Mucosa of descending colon (tissue), 3 donors: ENCODE measurements at places on chromosomes 5 and 9. TPM values are rescaled to one million over a fixed set of nuclear protein-coding genes. Genes with fewer than 3 reads are reported as not detected.

DNA sequence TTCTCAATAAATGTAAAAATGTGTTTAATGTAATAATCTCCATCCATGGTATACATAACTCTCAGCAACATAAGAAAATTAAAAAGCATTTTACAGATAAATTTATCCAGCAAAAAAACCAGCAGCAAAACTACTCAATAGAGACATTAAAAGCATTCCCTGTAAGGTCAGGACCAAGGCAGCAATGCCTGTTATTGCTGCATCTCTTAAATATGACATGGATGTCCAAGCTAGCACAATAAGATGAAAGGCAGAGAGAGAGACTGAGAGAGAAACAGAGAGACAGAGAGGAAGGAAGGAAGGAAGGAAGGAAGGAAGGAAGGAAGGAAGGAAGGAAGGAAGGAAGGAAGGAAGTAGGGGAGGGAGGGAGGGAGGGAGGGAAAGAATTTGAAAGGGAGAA lies 289.0 kb upstream of the PAPPA start:
- DNase-seq: no peak

DNA sequence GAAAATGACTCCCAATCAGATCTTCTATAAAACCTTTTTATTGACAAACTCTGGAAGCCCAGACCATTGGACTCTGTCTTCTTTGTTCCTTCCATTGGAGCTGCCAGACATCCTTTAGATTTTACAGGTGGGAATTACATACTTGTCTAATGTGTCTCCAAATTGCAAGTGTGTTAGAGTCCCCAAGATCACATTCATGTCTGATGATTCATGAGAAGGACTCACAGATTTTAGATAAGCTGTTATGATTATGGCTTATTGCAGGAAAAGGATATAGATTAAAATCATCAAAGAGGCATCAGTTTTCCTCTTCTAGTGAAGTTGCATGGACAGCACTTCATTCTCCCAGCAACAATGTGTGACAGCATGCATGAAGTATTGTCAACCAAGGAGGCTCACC lies 70.4 kb downstream of the MUSK start:
- DNase-seq: no peak

- no peak for DNase-seq
These were observed 201.3 kb downstream of the HSD17B3 start for GRCh38 chr9:96100385-96101300.

- DNase-seq: no peak
These were observed 41.8 kb upstream of the S1PR3 start for GRCh38 chr9:88949425-88949824.

The ITK gene
- 2.7 TPM for total RNA-seq

- no peak for DNase-seq
These were observed 150.8 kb downstream of the MEF2C start for GRCh38 chr5:88732181-88732633.

DNA sequence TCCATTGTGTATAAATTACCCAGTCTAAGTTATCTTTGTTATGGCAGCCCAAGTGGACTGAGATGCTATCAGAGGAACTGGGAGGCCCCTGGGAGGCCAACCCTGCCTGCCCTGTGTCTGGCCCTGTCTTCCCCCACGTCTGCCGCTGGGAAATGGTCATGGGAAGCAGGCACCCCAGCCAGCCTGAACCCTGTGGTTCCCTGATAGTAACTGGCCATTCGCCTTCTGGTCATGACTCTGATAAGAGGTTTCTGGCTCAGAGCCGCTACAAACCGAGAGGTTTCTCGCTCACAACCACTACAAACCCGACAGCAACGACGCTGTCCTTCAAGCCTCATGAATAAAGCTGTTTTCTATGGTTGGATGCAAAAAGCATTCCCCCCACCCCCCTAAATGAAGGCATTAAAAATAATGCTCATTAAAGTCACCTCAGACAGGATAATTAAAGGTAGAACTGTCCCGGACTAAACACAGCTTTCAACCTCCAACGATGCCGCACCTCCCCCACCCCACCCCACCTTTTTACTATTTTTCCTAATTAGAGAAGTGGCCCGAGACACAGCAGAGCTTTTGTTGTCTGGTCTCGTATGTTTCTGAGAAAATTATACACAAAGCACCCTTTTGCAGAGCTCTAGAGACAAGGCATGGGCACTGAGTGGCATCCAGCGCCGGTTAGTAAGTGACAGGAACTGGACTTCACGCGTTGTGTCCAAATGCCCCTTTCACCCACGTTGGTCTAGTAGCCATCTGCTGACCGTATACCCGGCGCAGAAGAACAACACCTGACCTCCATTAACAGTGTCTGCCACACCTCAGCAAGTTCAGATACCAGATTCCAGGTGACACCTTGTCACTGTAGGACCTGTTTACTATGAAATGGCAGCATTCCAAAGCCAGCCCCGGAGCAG lies 140.8 kb downstream of the COL23A1 start:
- no peak for DNase-seq

The ZNF883 gene
- 0.55 TPM for total RNA-seq

GRCh38 chr9:102038006-102038405 lies 299.6 kb upstream of the GRIN3A start:
- no peak for DNase-seq

The IL33 gene
- 25.1 TPM for total RNA-seq

The CENPH gene
- total RNA-seq: 1.5 TPM

DNA sequence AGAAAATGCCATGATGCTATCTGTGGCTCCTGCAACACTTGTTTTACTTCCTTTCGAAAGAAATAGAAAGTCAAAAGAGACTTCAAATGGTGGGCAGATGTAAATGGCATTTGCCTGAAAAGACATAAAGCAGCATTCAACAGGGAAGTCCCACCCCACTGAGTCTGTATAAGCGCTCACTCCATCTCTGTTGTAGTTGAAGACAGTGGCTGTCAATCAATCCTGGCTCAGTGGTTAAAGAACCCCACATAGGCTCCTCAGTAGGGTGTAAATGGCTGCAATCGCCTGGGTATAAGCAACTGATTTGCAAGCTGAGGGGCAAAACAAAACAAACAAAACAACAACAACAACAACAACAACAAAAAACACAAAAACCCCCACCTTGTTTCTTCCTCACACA lies 158.7 kb downstream of the EFNA5 start:
- no peak for DNase-seq

- no peak for DNase-seq
These were observed 29.0 kb downstream of the ADAM19 start for GRCh38 chr5:157546456-157547100.

- no peak for DNase-seq
These were observed 12.6 kb downstream of the LSM11 start for GRCh38 chr5:157756122-157756521.

GRCh38 chr5:154291917-154292316 lies 101.4 kb downstream of the GALNT10 start:
- no peak for DNase-seq

- DNase-seq: no peak
These were observed 185.2 kb downstream of the CETN3 start for GRCh38 chr5:90224342-90224741.

- peak; percentile 65 for DNase-seq
These were observed 118.8 kb upstream of the RPS23 start for GRCh38 chr5:82396871-82397514.

The C5orf52 gene
- 3.5 TPM for total RNA-seq

DNA sequence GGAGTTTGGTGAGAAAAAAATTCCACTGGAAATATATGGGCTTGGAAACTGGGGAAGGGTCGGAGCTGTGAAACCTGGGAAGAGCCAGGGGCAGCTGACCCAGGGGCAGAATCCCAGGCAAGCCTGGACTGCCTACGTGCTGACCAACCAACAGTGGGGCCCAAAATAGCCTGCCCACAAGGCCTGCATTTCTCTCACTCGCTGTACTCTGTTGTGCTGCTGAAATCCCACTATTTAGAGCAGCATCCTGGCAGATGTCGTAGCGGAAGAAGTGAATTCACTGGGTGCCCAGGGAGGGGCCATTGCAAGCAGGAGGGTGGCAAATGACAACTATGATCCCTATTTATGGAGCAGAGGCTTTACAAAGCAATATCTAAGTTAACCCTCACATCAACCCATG lies 9.5 kb downstream of the GDNF start:
- no peak for DNase-seq

- no peak for DNase-seq
These were observed 25.6 kb downstream of the CEP78 start for GRCh38 chr9:78261403-78262001.

The UBE2R2 gene
- 32.1 TPM for total RNA-seq

GRCh38 chr5:137335493-137335892 lies 163.6 kb downstream of the SPOCK1 start:
- DNase-seq: no peak

- DNase-seq: no peak
These were observed 79.6 kb downstream of the CYFIP2 start for GRCh38 chr5:157345485-157345884.

GRCh38 chr5:143796753-143797152 lies 15.2 kb upstream of the HMHB1 start:
- DNase-seq: no peak

DNA sequence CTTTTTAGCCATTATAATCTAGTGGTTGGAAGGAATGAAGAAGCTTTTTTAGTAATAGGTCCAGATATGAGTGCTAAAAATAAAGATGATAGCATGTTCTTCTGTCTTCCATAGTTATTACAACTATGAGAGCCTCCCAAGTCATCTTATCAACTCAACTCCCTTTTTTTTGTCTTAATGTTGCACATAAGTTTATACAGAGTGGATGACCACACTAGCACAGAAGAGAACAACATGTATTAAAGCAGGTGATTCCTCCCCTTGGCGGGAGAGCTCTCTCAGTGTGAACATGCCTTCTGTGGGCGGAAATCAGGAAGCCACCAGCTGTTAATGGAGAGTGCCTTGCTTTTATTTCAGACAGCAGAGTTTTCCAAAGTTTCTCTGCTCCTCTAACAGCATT lies 40.1 kb upstream of the STX17 start:
- no peak for DNase-seq

DNA sequence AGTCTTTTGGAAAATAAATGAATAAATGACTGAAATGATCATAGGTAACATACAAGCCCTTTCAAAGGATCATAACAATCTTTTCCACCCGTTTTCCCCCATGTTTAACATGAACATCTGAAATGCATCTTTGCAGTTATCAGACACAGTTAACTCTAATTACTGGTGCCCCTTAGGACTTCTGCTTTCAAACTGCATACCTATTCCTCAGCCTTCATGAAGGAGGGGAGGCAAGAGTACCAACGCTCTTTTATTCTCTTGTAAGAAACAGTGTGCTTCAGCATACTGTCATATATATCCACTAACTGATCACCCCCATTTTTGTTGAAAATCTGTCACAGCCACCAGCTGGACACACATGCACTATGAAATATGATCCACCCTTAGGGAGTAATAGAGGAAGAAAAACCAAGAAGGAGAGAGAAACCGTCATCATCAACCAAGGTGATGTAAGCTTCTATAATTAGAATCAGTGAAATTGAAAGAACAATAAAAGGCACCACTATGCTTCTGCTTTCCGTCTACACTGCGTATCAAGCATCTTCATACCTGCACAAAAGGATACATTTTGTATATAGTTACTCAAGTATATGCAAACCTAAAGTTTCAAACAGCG lies 98.7 kb downstream of the RAPGEF6 start:
- DNase-seq: no peak

- DNase-seq: no peak
These were observed 77.4 kb upstream of the ALDH1B1 start for GRCh38 chr9:38315085-38315595.

GRCh38 chr9:72509635-72510034 lies 11.8 kb upstream of the TMC1 start:
- DNase-seq: no peak

The OTP gene
- total RNA-seq: not detected

- peak; percentile 64 for DNase-seq
These were observed at the start of gene FIBCD1 for GRCh38 chr9:130938652-130939404. Gene FIBCD1 (minus strand): TSS chr9:130939247. CDS start chr9:130938607, 640 bp downstream.

DNA sequence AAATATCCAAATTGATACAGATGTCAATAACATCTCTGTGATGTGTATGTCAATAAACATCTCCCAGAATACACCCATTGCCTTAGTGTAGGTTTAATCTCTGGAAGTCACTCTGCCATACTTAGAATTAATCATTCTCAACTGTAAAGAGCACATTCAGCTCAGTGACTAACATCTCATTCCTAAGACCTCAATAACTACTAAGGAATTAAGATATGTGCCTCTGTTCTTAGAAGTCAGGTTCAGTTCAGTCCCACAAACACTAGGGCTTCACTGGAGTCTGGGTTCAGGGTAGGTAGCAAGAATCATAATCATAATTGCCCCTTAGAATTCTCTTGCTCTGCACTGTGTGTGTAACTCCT lies 31.7 kb downstream of the UGCG start:
- no peak for DNase-seq

DNA sequence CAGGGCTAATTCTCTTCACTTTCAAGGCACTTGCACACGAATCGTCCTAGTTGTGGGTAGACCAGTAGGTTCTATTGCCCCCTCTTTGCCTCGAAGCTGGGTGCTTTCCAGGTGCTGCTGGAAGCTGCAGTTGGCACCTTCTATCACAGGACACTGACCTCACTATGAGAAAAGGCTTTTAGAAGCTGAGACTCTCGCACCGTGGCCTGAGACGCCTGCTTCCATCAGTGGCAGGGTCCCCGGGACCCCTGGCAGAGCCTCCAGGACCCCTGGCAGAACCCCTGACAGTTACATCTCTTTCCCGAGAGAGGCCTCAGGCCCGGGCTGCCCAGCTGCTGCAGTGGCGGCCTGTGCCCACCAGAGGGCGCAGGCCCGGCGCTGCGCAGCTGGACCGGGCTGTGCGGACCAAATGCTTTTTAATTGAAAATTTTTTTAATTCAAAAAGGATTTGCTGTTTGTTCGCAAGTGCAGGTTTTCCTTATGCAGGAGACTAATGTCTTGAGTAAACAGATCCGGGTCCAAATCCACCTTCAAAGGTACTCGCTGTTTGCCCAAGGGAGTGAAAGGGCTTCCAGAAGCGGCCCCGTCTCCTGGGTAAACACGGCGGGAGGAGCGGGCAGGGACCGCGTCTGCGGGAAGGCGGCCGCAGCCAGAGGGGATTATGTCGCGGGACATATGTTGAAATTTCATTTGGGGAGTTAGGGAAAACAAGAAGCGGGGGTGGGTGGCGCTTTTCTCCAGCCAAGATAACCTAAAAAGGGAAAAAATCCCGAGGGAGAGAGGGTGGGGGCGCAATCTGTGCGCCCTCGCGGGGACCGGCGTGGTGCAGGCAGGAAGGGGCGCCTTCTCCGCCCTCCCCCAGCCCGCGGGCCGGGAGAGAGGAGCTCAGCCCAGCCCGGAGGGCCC lies 114.5 kb upstream of the LMX1B start:
- DNase-seq: peak; percentile 28

DNA sequence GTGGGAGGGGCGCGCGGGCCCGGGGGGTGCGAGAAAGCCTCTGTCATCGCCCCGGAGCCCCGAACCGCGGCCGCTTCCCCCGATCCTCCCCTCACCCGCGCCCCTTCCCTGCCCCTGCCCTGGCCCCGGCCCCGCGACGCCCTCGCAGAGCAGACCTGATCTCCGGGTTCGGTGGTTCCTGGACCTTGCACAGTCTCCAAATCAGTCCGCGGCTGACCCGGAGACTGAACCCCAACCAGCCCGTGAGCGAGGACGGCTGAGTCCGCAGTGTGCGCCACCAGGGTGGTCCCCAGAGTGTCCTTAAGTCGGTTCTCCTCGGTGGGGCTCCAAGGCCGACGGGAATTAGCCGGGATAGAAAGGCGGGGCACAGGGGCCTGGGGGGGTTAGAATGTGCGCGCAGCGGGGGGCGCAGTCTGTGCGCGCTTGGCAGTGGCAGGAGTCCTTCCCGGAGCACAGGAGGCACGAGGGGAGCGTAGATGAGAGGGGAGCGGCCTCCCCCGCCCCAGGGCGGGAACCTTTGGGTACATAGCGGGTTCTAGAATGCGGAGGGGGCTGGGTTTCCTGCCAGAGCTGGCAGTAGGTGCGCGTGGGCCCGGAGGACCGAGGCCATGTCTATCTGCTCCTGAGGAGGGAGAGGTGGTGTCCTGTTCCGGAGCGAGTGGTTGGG lies 779 bp downstream of the PKN3 start:
- no peak for DNase-seq
